ENCODE measurements at places on chromosomes 2 and 18. TPM values are rescaled to one million over a fixed set of nuclear protein-coding genes. Genes with fewer than 3 reads are reported as not detected.

DNA sequence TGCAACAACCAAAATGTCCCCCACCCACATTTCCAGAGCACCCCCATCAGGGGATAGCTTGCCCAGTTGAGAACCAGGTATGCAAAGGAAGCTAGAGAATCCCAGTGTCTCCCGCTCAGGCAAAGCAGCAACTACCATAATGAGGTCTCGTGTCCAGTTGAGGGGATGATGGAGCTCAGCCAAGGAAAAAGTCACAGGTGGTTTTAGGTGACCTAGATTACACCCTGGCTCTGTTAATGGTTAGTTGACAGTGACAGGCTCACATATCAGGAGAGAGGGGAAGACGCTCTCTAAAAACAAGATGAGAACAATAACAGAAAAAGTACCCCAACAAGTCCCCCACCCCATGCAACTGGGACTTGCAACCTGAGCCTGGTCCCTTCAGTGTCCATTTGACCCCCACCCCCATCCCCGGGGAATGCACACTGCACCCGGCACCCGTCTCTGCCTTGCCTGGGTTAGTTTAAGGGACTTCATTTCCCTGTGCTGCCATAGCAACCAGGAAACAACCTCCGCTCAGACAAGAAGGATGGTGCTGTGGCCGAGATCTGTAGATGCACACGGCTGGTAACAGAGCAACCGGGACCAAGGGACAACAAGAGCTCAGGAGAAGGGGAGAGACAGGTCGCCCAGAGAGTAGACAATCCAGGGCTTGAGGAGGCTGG is at the start of gene KIAA2012:
Gene KIAA2012 (plus strand): TSS at position 519 of the 665 bp plus-strand sequence. CDS start 373 bp downstream, outside the sequence.
- H3K27me3 ChIP-seq: no peaks in the 10 kb centered on the region
- no peaks in the 10 kb centered on the region for H3K4me1 ChIP-seq
- H3K36me3 ChIP-seq: no peaks in the 10 kb centered on the region
- DNase-seq: no peak

DNA sequence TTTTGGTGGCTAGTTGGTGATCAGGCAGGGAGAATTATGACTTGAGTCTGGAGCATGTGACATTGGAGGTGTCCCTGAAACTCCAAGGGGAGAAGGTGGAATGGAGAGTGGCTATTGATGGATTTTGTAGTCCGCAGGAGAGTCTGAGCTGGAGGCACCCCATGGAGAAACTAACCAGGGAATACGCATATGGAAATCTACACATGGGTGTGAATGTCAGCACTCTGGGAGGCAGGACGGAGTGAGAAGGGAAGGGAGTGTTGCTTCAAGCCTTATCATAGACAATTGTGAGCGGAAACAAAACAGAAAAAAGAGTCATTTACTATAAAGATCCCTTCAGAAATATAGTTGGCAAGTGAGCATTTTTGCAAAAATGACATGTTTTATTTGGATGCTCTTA is 667 bp upstream of the SCYGR4 start:
- H3K4me1 ChIP-seq: peaks cover 18% of the 10 kb centered on the region
- no peaks in the 10 kb centered on the region for H3K27me3 ChIP-seq
- H3K4me3 ChIP-seq: no peak overlapping the region
- no peak overlapping the region for H3K27ac ChIP-seq

DNA sequence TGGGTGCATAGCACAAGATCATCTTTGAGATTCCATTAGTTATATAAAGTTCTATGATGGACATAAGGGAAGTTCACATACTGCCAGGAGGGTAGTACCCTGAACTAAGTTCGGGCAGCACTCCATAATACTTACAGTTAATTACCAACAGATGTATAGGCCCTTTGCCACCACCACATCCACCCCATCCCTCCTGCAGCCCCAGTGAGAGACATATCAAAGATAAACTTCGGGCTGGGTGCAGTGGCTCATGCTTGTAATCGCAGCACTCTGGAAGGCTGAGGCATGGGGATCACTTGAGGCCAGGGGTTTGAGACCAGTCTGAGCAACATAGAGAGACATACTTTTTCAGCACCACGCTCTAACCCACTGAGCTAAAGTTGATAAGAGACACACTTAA is 46.4 kb upstream of the NPAS2 start:
- H3K27ac ChIP-seq: no peak overlapping the region
- H3K36me3 ChIP-seq: no peaks in the 10 kb centered on the region
- no peaks in the 10 kb centered on the region for H3K27me3 ChIP-seq
- H3K4me3 ChIP-seq: no peak overlapping the region

- H3K4me1 ChIP-seq: no peaks in the 10 kb centered on the region
- H3K4me3 ChIP-seq: no peak overlapping the region
- no peaks in the 10 kb centered on the region for H3K36me3 ChIP-seq
- no peak for DNase-seq
- H3K27ac ChIP-seq: no peak overlapping the region
Measured at GRCh38 chr2:68646303-68646702, 2.9 kb downstream of the PROKR1 start.

DNA sequence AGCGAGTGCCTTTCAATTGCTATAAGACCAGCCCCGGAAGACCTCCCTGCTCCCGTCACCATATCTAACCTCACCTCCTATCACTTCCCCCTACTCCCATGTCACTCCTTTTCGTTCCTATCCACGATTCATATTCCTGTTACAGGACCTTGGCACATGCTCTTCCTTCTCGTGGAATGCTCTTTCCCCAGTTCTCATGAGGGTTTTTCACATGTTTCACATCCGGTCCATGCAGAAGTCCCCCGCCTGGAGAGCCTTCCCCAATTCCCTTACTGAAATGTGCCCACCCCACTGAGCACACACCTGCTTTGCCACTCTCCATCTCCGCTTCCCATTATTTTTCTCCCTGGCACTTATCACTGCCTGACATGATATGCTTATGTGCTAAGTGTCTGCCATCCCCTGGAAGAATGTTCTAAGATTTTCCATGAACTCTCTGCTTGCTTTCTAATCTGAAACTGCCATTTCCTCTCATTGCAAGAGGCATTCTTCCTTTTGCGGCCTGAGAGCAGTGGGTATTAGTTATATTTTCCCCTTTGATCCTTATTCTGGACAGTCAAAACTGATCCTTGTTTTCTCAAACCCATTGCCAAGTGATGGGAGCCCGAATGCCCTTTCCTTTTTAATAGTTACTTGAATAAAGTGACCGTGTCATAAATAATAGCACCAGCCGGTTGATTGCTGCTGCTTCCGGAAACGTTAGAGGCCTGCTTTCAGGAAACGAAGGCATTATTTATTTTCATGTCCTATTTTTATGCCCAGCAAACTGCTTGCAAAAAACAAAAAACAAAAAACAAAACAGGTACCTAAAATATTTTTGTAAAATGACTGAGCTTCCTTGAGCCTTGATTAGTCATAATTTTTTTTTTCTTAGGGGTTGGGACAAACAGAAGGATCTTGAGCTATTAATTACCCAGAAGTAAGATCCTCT is 127.9 kb downstream of the ZNF532 start:
- H3K36me3 ChIP-seq: no peaks in the 10 kb centered on the region
- H3K27me3 ChIP-seq: no peaks in the 10 kb centered on the region
- H3K4me3 ChIP-seq: no peak overlapping the region

DNA sequence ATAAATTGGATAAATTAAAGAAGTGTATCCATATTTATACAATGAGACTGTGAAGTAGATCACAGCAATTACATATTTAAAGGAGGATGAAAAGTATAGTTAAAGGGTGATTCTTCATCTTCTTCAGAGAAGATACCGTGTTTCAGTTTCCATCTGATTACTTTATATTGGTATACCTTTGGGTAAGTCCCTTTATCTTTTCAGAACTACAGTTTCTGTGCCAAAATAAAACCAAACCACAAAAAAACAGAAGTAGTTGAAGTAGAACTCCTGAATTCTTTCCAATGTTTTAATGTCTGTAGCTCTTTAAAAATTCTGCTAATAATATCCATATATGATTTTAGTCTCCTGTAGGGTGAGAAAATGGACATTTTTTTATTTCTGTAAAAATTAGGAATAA is 231.2 kb upstream of the LINC00305 start:
- H3K4me1 ChIP-seq: no peaks in the 10 kb centered on the region
- H3K27me3 ChIP-seq: no peaks in the 10 kb centered on the region
- no peak overlapping the region for H3K27ac ChIP-seq
- no peak overlapping the region for H3K4me3 ChIP-seq

GRCh38 chr18:3794537-3795348 is 344.8 kb downstream of the TGIF1 start:
- H3K27me3 ChIP-seq: no peaks in the 10 kb centered on the region
- H3K36me3 ChIP-seq: no peaks in the 10 kb centered on the region
- peak overlapping the region; percentile 93 for H3K27ac ChIP-seq

The ATRAID gene
- total RNA-seq: 92.8 TPM

The ARHGEF33 gene
- 1.4 TPM for total RNA-seq

All from PC-9 (cell line).